ENCODE measurements at places on chromosomes 5 and 9. TPM values are rescaled to one million over a fixed set of nuclear protein-coding genes. Genes with fewer than 3 reads are reported as not detected.

The SERINC5 gene
- 14.1 TPM for total RNA-seq

The VLDLR gene
- total RNA-seq, result 22.0 TPM

The IRGM gene
- not detected for total RNA-seq

The STPG3 gene
- 0.66 TPM for total RNA-seq

The NFIB gene
- total RNA-seq, result 40.7 TPM

The ZNF883 gene
- 7.9 TPM for total RNA-seq

The NR5A1 gene
- total RNA-seq, result not detected

The IRX2 gene
- total RNA-seq, result 2.0 TPM

The OR1K1 gene
- total RNA-seq, result not detected

The NLN gene
- total RNA-seq, result 22.8 TPM

Measured in smooth muscle cell of trachea (primary cell).